ENCODE measurements at places on chromosomes 11 and 22.

DNA sequence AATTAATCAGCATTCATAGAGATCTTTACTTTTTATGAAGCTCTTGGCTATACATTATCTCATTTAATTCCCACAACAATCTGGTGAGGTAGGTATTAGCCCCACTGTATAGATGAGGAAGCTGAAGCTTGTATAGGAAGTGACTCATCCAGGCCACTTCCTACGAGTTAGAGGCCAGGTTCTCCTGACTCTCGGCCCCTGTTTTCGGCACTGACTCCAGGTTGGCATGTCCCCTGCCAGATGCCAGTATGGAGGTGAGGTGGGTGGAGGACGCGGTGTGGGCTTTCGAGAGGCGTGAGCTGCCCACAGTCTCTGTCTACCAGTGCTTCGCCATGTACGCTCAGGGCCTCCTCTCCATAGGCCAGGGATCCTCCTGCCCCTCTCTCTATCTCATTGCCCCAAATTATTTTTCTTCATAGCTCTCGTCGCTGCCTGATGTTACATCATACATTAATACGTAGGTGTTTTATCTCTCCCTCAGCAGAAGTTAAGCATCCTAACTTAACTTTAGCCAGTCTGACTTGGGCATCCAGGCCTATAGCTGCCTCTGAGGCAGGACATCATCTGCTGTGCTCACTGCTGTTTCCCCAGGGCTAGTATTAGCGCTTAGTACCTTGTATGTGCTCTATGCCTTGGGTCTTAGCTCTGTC lies 9.0 kb downstream of the DGAT2 start:
- DNase-seq, result no peak

GRCh38 chr11:117282956-117283355 lies 8.2 kb upstream of the BACE1-AS start:
- DNase-seq, result no peak

GRCh38 chr11:132941024-132941646 lies 591.2 kb downstream of the OPCML start:
- DNase-seq, result no peak

DNA sequence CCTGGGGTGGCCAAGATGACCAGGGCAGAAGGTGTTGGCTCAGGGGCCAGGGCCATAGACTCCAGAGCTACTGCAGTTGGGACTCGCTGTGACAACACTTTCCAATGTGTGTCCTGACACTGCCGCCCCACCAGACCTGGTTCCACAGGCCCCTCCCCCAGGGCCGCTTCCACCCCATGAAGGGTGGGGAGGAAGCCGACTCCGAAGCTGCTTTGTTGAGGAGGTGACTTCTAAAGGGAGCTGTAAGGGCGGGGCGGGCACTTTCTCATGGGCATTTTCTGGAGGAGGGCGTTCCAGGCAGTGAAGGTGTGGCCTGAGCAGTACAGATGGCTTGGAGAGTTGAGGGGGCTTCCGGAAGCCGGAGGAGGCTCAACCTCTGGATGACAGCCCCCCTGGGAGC lies 6.3 kb downstream of the FGF3 start:
- DNase-seq, result no peak

All from ecto neural progenitor cell (in vitro differentiated cells).